ENCODE measurements at places on chromosomes 6 and 20. TPM values are rescaled to one million over a fixed set of nuclear protein-coding genes. Genes with fewer than 3 reads are reported as not detected.

CFB gene
- total RNA-seq, result 30.8 TPM

PIM1 gene
- 22.9 TPM for total RNA-seq

CFAP206 gene
- total RNA-seq, result not detected

SEL1L2 gene
- not detected for total RNA-seq

TAAR6 gene
- total RNA-seq, result not detected

CDSN gene
- not detected for total RNA-seq

WASF1 gene
- 11.8 TPM for total RNA-seq

TBX18 gene
- 15.4 TPM for total RNA-seq

GSTA4 gene
- 28.2 TPM for total RNA-seq

SMOC2 gene
- 103 TPM for total RNA-seq

FHL5 gene
- total RNA-seq, result 12.4 TPM

KCNG1 gene
- total RNA-seq, result not detected

DNA sequence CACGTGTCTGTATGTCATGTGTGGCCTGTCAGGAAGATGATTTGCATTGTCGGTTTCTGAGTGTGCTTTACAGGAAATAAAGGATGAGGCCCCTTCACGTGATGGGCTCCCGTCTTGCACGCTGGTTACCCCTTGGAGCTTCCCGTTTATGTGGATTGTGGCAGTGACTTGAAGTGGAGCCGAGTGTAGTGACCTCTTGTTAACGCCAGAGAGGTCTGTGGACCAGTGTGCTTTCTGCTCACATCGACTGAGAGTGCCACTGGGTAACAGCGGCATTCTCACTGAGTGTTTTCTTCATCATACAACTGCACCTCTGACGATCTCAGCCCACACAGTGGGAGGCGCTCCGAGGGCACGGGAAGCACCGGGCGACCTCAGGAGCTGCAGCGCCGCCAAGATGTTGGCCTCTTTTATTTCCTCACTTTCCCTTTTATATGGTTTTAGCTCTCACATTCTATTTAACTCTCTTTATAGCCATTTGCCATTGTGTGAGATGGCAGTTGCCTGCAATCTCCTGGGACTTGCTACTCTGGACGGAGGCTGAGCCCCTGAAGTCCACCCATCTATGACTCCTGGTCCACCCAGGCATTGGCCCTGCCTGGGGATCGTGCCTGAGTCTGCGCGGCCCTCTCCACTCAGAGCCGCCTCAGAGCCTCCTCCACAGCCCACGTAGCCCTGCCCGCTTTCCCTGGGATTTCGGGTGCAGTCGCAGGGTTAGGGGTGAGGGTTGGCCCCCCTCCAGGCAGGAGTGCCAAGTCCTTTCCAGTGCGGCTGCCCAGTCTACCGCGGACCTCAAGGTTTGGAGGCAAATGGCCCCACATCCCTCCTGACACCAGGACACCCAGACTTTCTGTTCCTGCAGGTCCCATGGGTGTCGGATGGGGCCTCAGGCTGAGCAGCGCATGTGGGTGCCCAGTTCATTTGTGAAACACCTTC is 238.9 kb downstream of the ERMARD start:
- H3K27ac ChIP-seq, result no peak overlapping the region
- no peaks in the 10 kb centered on the region for H3K36me3 ChIP-seq
- no peaks in the 10 kb centered on the region for H3K27me3 ChIP-seq
- no peak overlapping the region for H3K4me3 ChIP-seq
- H3K4me1 ChIP-seq, result no peaks in the 10 kb centered on the region

DNA sequence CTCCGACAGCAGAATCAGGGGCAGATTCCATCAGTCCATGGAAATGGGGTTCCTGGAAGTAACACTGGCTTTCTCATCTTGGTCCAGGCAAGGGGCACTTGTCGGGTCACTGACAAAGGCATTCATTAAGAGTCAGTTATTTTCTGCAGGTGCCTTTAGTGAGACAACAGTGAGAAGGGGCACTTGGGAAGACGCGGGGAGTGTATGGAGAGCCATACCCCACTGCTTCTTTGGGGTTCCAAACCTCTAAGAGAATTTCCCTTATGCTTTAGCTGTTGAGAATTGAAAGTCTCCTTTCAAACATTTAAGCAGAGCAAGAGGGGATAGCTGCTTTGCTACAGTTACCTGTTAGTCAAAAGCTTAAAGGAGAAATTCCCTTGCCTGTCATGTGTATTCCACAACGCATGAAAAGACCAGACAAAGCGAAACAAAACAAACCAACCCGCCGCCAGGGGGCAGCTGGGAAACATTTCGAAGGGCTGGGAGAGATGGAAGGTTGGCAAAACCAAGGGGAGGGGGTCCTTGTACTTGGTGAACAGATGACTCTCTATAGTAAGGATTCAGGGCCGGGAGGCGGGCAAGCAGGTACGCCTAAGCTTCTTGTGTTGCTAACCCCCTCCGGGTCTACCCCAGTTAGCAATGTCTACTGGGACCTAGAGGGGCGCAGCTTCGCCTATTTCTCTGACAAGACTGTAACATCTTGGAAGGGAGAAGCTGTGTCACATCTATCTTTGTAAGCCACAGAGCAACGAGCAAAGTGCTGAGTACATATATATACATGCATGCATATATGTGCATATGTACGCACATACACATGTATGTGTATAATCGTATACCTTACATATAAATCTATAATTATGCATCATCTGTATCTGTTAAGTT is 474.9 kb upstream of the AGPAT4 start:
- H3K27ac ChIP-seq, result no peak overlapping the region
- H3K27me3 ChIP-seq, result no peaks in the 10 kb centered on the region
- no peak for ATAC-seq
- H3K4me3 ChIP-seq, result no peak overlapping the region
- H3K4me1 ChIP-seq, result no peaks in the 10 kb centered on the region

DNA sequence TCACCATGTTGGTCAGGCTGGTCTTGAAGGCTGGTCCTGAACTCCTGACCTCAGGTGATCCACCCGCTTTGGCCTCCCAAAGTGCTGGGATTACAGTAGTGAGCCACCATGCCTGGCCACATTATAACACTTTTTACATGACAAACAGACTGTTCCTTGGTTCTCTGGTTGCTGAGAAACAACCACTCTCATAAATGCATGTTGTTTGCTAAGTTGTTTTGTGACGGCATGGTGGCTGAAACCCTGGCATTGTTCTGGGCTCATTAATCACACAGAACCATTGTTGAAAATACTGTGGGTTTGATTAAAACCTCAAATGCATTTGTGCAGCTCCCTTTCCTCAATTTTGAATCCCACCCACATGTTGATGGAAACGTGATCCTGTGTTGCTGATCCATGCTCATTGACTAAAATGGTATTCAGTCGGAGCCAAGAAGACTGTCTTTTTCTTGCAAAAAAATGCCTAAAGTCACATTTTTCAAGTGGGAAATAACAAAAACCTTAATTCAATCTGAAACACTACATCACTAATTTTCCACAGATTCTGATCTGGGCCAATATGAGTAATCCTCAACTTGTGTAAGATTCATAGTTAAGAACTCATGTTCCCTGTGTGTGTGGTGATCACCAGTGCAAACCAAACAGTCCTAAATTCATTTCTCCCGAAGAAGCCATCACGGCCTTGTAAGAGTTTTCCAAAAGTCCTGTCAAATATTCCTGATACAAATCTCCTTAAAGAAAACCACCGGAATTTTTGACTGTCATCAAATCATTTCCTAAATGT is 132.8 kb downstream of the FNDC1 start:
- no peak overlapping the region for H3K4me3 ChIP-seq
- no peak overlapping the region for H3K27ac ChIP-seq
- no peak for ATAC-seq
- no peaks in the 10 kb centered on the region for H3K36me3 ChIP-seq

DNA sequence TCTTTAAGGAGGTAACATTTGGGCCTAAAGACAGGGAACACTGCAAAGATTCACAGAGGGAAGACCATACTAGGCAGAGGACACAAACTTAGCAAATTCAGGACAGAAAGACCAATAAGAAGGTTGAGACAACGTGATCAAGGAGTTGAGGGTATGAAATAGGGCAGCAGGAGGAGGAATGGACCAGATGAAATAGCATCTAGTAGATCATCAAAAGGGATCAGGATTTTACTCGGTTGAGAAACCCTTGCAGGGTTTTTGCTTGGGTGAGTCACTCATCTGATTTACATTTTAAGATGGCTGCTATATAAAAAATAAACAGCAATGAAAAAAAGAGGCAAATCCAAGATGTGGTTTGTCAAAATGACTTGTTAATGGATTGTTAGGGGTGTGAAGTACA is 4.7 kb downstream of the BCLAF1 start:
- H3K27me3 ChIP-seq, result no peaks in the 10 kb centered on the region
- no peak for ATAC-seq
- H3K36me3 ChIP-seq, result no peaks in the 10 kb centered on the region
- H3K4me3 ChIP-seq, result no peak overlapping the region

- no peak for ATAC-seq
- H3K4me3 ChIP-seq, result no peak overlapping the region
- peaks cover 11% of the 10 kb centered on the region for H3K4me1 ChIP-seq
- no peaks in the 10 kb centered on the region for H3K27me3 ChIP-seq
Observed at GRCh38 chr6:21115111-21115510, 478.4 kb upstream of the SOX4 start.

- no peak for ATAC-seq
- no peak overlapping the region for H3K27ac ChIP-seq
- H3K4me1 ChIP-seq, result no peaks in the 10 kb centered on the region
- peaks cover 15% of the 10 kb centered on the region for H3K27me3 ChIP-seq
Observed at GRCh38 chr6:136956590-136957544, 34.8 kb downstream of the SLC35D3 start.

GRCh38 chr6:8707956-8708772 is 272.8 kb upstream of the SLC35B3 start:
- H3K36me3 ChIP-seq, result no peaks in the 10 kb centered on the region
- H3K27me3 ChIP-seq, result no peaks in the 10 kb centered on the region
- peak overlapping the region; percentile 28 for H3K4me3 ChIP-seq
- ATAC-seq, result no peak

GRCh38 chr6:45552536-45552935 is 174.8 kb upstream of the SUPT3H start:
- no peaks in the 10 kb centered on the region for H3K36me3 ChIP-seq
- H3K27ac ChIP-seq, result no peak overlapping the region
- ATAC-seq, result no peak
- H3K4me1 ChIP-seq, result no peaks in the 10 kb centered on the region

- H3K27ac ChIP-seq, result no peak overlapping the region
- no peaks in the 10 kb centered on the region for H3K27me3 ChIP-seq
- H3K4me3 ChIP-seq, result no peak overlapping the region
- no peaks in the 10 kb centered on the region for H3K36me3 ChIP-seq
- no peak for ATAC-seq
Observed at GRCh38 chr6:142246960-142247359, 54.8 kb upstream of the ADGRG6 start.

DNA sequence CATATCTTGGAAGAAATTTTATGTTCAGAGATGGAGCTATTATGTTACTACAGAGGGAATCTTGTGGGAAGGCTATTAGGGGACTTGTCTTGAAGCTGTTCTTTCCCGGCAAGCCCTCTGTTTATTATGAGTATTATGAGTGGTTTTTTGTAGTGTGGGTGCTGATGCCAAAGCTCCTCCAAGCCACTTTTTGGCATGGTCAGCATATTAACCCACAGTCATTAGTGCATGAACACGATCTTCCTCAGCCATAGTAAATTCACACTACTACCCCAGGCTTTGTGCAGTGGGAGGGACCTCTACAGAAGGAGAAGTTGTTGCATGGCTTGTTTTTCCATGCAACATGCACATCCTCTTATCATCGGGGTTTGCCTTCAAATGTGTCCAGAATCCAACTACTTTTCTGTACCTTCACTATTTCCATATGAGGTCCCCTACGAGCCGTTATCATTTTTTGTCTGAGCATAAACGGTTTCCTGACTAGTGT is 6.5 kb upstream of the BMP6 start:
- no peak overlapping the region for H3K27ac ChIP-seq
- H3K4me1 ChIP-seq, result no peaks in the 10 kb centered on the region

DNA sequence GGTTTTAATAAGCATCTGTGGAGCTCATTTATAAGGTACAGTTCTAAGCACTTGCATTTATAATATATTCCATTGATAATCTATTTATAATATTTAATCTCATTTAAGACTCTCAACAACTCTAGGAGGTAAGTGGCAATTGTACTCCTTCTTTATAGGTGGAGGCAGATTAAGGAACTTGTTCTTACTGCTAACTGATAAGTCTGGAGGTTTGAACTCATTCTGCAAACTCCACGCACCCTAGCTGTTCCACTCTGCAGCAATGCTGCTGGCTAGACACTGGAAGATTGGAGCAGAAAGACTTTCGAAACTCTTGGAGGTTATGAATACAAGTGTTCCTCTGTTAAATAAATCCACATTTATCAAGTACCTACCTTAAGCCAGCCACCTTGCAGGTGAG is 793 bp upstream of the HDAC2 start:
- H3K4me3 ChIP-seq, result peak overlapping the region; percentile 77
- no peaks in the 10 kb centered on the region for H3K27me3 ChIP-seq
- no peak for ATAC-seq
- no peaks in the 10 kb centered on the region for H3K36me3 ChIP-seq

GRCh38 chr6:22886650-22887581 is 317.6 kb downstream of the HDGFL1 start:
- no peak overlapping the region for H3K27ac ChIP-seq
- no peaks in the 10 kb centered on the region for H3K4me1 ChIP-seq
- ATAC-seq, result no peak
- no peaks in the 10 kb centered on the region for H3K27me3 ChIP-seq

DNA sequence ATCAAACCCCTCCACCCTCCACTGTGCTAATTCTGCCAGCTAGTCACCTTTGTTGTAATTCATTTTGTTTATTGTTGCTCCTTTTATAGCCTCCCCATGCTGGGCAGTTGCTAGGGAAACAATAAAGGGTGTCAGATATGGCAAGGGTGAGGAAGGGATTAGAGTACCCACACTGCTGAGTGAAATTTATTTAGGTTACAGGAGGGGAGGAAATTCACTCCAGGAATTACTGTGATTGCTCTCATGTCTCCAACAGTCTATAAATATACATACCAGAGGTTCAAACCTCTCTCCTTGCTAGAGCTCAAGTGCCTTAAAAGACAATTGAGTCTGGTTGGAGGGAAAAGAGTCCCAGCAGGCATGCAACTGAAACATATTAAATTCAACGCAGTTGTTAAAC is 90.6 kb upstream of the ADGRF1 start:
- H3K36me3 ChIP-seq, result no peaks in the 10 kb centered on the region
- no peak for ATAC-seq
- peak overlapping the region; percentile 41 for H3K27ac ChIP-seq

DNA sequence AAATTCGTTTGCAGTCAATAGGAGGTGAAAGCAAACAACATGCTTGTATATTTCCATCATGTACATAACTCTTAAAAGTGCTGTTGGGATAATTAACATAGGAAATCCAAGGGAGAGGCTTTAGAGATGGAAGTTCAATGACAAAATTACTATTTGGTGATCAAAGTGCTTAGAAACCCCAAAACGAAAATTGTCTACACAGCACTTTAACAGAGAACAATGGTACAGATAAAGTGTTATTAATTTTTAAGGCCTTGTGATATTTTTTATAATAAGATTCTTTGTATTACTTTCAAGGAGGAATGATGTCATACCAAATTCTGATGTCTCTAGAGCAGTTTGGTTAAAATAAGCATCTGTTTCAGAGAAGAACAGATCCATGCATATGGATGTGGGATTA is 406.3 kb downstream of the EPHA7 start:
- no peak overlapping the region for H3K4me3 ChIP-seq
- no peaks in the 10 kb centered on the region for H3K27me3 ChIP-seq
- H3K27ac ChIP-seq, result no peak overlapping the region

GRCh38 chr6:116145803-116146675 is 20.1 kb upstream of the COL10A1 start:
- no peak for ATAC-seq
- no peaks in the 10 kb centered on the region for H3K4me1 ChIP-seq

GRCh38 chr6:34791701-34792604 is at the start of gene BLTP3A:
Gene BLTP3A (plus strand): TSS chr6:34792083. CDS start chr6:34792251, 168 bp downstream.
- no peaks in the 10 kb centered on the region for H3K4me1 ChIP-seq
- no peaks in the 10 kb centered on the region for H3K27me3 ChIP-seq
- H3K36me3 ChIP-seq, result no peaks in the 10 kb centered on the region
- H3K27ac ChIP-seq, result peak within 1 kb of the TSS; percentile 95
- ATAC-seq, result peak; percentile 91
